Right hindlimb (tissue), 1 donor: ENCODE measurements at places on chromosomes 5 and 9.

DNA sequence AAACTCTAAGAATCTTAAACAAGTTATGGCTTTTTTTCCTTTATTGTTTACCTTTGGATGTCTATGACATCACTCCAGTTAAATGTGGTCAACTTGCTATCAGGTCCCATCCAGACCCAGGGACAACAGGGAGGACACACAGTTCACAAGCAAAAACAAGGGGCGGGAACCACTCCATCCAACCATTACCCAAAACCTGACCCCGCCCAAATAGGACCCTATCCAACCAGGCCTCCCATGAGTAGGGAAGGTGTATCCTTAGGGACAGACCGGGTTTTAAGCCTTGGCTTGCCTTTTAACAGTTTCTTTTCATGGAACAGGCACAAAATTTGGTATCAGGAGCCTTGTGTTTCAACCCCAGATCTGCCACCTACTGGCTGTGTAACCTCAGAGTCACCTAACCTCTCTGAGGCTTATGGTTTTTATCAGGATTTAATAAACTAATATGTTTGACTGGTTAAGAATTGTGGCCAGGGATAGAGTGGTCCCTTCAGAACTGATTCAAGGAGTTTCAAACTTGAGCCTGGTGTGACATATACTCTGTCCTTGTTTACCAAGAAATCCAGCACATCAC lies 127.7 kb upstream of the RAD23B start:
- DNase-seq, result no peak

DNA sequence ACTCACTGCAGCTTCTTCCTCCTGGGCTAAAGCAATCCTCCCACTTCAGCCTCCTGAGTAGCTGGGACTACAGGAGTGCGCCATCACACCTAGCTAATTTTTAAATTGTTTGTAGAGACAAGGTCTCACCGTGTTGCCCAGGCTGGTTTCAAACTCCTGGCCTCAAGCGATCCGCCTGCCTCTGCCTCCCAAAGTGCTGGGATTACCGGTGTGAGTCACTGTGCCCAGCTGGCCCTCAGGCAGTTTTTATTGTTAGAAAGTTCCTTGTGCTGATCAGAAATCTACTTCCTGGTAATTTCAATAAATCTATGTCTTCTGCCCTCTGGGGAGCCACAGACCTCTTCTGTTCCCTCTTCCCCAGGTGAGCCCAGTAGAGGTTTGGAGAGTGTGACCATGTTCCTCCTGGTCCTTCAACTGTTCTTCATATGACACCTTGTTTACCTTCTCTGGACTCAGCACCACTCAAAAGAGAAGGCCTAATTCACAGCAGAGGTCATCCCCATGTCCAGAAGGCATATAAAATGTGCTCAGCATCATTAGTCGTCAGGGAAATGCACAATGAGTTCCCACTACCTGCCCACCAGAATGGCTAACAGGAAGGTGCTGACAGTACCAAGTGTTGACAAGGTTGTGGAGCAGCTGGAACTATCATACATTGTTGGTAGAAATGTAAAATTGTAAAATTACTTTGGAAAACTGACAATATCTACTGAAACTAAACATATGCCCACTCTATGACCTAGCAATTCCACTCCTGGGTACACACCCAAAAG lies 10.4 kb downstream of the TMOD1 start:
- DNase-seq, result no peak

DNA sequence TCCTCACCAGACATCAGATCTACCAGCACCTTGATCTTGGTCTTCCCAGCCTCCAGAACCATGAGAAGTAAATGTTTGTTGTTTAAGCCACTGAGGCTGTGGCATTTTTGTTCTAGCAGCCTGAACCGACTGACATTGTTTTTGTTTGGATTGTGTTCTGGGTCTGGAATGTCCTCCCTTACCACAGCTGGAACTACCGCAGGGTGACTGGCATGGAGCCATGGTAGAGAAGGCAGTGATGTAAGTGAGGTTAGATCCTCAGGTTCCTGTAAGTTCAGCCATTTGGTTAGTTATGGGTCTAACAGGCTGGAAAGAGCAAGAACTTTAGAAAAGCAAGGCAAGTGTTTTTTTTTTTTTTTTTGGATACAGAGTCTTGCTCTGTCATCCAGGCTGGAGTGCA lies 209.3 kb downstream of the DAB2IP start:
- peak; percentile 45 for DNase-seq

- no peak for DNase-seq
These were observed 140.6 kb upstream of the LIFR start for GRCh38 chr5:38697013-38697412.

DNA sequence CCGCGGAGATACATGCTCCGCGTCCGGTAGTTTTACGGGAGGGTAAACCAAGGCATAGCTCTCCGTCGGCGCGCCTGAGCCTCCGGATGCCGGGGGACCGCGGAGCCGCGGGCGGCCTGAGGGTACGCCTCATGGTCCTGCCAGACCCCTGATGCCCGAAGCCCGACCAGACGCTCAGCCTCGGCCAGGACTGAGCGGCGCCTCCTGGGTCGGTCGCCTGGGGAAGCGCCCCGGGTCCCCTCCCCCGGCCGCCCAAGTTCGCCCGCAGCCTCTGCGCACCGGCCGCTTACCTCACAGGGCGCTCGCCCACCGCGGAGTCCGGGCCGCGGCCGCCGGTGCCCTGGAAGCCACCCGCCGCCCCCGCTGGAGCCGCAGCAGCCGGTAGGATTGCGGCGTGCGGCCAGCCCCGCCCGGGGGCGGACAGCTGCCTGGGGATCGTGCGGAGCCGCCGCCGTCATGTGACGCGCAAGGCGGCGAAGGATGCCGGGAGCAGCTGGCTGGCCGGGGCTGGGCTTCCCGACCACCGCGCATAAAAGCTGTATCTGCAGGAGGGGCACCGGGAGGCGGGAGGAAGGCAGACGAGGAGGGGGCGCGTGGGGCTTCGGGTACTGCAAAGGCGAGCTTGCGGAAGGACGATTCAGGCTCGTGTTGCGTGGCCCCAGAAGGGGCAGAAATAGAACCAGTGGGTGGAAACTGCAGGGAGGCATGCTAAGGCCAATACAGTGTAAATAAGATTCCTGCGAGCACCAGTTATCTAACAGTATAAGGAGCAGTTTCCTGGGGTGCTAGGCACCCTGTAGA lies at the start of gene FBXO10:
FBXO10 (minus strand) TSS at position 460 of the 801 bp plus-strand sequence. CDS start 34,612 bp downstream, outside the sequence.
- DNase-seq, result peak; percentile 90

- no peak for DNase-seq
These were observed 165.0 kb downstream of the FBXL7 start for GRCh38 chr5:15664961-15665360.

DNA sequence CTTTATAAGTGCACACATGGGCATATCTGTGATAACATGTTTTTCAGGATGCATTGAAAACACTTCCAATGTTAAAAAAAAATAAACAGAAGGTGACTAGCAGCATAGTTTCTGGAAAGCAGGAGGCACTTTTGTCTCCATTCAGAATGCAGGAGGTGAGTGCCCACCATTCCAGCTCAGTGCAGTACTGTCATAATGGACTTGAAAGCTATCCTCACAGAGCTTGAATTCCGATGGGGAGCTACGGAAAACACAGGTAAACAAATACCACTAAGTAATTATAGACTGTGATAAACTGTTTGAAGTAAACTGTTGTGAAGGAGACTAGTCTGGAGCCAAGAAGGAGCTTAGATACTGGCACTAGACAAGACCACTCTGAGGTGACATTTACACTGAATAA lies 9.9 kb downstream of the FBN2 start:
- no peak for DNase-seq

DNA sequence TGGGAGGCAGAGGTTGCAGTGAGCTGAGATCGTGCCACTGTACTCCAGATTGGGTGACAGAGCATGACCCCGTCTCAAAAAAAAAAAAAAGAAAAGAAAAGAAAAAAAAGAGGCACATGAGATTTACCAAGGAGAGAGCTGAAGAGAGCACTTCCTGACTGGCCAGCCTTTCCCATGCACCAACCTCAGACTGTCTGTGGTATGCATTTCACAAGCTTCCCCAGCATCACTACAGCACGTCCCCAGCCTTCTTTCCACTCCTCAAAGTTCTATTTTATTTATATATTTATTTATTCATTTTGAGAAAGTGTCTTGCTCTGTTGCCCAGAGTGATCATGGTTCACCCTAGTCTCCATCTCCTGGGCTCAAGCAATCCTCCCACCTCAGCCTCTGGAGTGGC lies 13.6 kb upstream of the FUBP3 start:
- no peak for DNase-seq

DNA sequence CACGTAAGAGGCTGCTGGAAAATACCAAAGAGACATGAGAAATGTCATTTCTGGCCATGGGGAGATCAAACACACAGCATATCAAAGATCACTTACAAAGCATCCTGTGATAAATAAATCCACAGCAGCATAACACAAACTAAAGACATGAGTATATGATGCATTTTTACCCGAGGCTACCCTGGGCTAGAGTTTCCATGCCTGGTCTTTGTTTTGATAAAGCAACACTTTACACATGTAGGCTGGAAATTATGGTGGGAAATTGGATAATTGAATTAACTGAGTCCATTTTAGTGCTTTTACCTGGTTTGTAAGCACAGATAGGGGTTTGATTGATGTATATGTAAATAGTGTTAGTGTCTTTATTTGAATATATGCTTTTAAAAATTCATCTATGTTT lies 288.4 kb downstream of the AOPEP start:
- DNase-seq, result no peak

GRCh38 chr5:143793249-143793648 lies 18.7 kb upstream of the HMHB1 start:
- no peak for DNase-seq

GRCh38 chr5:75152860-75153259 lies 83.8 kb downstream of the ANKRD31 start:
- DNase-seq, result no peak

DNA sequence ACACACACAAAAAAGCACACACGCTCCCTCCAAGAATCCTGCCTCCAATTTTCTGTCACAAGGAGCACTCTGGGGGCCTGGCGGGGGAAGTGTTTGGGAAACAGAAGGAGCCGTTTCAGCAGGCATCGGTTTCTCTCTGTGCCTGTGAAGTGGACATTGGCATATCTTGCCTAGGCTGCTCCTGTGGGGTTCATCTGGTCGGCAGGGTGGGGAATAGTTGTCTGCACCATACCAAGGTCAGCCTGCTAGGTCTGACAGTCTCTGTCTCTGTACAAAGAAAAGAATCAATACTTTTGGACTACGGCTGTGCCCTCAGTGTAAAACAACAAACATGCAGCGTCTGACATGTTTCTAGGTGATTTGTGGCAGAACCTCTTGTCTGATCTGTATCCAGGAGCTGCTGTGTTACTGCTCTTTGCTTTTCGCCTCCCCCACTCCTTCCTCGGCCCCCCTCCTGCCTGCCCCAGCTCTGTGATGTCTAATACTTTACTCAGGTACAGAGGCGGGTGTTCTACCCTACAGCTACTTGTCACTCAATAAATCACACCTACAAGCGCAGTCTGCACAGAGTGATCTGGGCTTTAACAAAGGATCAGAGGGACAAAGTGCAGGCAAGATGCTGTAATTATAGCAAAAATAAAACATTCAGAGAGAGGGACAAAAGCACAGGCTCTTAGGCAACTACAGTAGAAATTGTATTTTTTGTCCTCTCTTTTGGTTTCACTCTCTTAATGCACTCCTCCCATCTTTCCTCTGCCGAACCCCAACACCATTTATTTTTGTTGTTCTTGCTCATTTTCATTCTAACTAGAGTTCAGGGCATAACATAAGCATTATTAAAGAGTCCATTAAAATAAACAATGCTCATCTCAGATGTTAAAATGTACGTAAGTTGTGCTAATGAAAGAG lies 216.7 kb downstream of the BNC2 start:
- peak; percentile 43 for DNase-seq
